ENCODE measurements at places on chromosomes 1 and 21. TPM values are rescaled to one million over a fixed set of nuclear protein-coding genes. Genes with fewer than 3 reads are reported as not detected.

MPL gene
- polyA plus RNA-seq = 0.21 TPM

GBP6 gene
- polyA plus RNA-seq = 0.04 TPM

PRDM16 gene
- polyA plus RNA-seq = 20.6 TPM

SYNC gene
- polyA plus RNA-seq = 5.2 TPM

FOXD3 gene
- polyA plus RNA-seq = 1.6 TPM

TACSTD2 gene
- 2.6 TPM for polyA plus RNA-seq

F13B gene
- polyA plus RNA-seq = 28.9 TPM

LCE1C gene
- not detected for polyA plus RNA-seq

CZIB gene
- 73.2 TPM for polyA plus RNA-seq

SPATA45 gene
- polyA plus RNA-seq = 0.25 TPM

NR5A2 gene
- polyA plus RNA-seq = 36.5 TPM

SELENON gene
- 62.9 TPM for polyA plus RNA-seq

GJA9 gene
- 0.42 TPM for polyA plus RNA-seq

SPATA21 gene
- not detected for polyA plus RNA-seq

SLC6A9 gene
- polyA plus RNA-seq = 3.5 TPM
